ENCODE measurements at places on chromosomes 12 and 14. TPM values are rescaled to one million over a fixed set of nuclear protein-coding genes. Genes with fewer than 3 reads are reported as not detected.

Gene GPR84
- polyA plus RNA-seq: 5.6 TPM

GRCh38 chr12:19121449-19122018 is 8.0 kb upstream of the PLEKHA5 start:
- no peak for DNase-seq
- H3K4me3 ChIP-seq: no peak overlapping the region
- H3K4me1 ChIP-seq: no peaks in the 10 kb centered on the region
- no peak overlapping the region for H3K27ac ChIP-seq
- H3K27me3 ChIP-seq: no peaks in the 10 kb centered on the region

GRCh38 chr12:29533815-29534489 is 36.5 kb upstream of the OVCH1 start:
- H3K27me3 ChIP-seq: no peaks in the 10 kb centered on the region
- H3K36me3 ChIP-seq: no peaks in the 10 kb centered on the region
- H3K4me3 ChIP-seq: no peak overlapping the region

Gene CACNA2D4
- polyA plus RNA-seq: 98.1 TPM

Gene MIA2
- polyA plus RNA-seq: 20.0 TPM

- no peak for DNase-seq
- H3K27ac ChIP-seq: no peak overlapping the region
- no peak overlapping the region for H3K4me3 ChIP-seq
- H3K4me1 ChIP-seq: peaks cover 4% of the 10 kb centered on the region
- no peaks in the 10 kb centered on the region for H3K27me3 ChIP-seq
- peaks cover 59% of the 10 kb centered on the region for H3K36me3 ChIP-seq
Observed at GRCh38 chr12:131902332-131903241, 8.2 kb downstream of the ULK1 start.

GRCh38 chr12:32270818-32271710 is 128.3 kb upstream of the FGD4 start:
- no peak overlapping the region for H3K27ac ChIP-seq
- no peaks in the 10 kb centered on the region for H3K4me1 ChIP-seq
- H3K36me3 ChIP-seq: no peaks in the 10 kb centered on the region
- H3K27me3 ChIP-seq: no peaks in the 10 kb centered on the region
- DNase-seq: no peak
- H3K4me3 ChIP-seq: no peak overlapping the region

Gene TRIM9
- not detected for polyA plus RNA-seq

Gene STXBP6
- polyA plus RNA-seq: 0.08 TPM

DNA sequence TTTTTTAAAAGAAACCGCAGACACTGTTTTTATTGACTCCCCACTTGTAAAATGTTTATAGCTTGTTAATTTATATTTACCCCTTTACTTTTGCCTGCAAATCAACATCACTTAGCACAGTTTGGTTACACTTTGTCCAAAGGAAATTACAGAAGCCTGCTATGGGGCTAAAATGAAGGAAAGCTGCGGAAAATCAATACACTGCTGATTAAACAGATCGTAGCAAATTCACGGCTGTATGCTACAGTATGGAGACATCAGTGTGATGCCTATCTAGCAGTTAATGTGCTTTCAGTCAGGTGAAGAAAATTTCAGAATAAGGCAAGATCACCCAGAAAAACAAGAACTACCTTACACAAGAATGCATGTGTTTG is 110.0 kb downstream of the FOXG1 start:
- no peaks in the 10 kb centered on the region for H3K36me3 ChIP-seq
- H3K27ac ChIP-seq: no peak overlapping the region
- no peaks in the 10 kb centered on the region for H3K4me1 ChIP-seq
- no peak for DNase-seq
- H3K27me3 ChIP-seq: no peaks in the 10 kb centered on the region
- H3K4me3 ChIP-seq: no peak overlapping the region

DNA sequence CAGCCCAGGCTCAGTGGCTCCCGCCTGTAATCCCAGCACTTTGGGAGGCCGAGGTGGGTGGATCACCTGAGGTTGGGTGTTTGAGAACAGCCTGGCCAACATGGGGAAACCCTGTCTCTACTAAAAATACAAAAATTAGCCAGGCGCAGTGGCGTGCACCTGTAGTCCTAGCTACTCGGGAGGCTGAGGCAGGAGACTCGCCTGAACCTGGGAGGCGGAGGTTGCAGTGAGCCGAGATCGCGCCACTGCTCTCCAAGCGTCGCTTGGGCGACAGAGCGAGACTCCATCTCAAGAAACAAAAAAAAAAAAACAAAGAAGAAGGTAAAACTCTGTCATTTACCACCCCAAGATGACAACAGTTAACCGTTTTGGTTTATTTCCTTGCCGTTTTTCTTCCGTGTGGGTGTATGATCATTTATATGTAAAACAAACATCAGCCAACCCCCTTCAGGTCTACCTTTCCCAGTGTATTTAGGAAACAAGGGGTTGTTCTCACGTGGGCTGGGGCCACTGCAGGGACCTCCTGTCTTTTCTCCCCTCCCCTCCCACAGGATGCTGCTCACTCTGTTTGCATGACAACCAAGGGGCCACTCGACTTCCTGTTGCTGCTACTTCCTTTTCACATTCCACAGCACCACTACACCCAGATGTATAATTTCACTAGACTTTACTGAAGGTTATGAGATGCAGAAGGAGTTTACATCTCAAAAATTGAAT is 13.6 kb downstream of the TTC9 start:
- H3K27me3 ChIP-seq: no peaks in the 10 kb centered on the region
- H3K27ac ChIP-seq: peak overlapping the region; percentile 80
- H3K36me3 ChIP-seq: no peaks in the 10 kb centered on the region
- peak overlapping the region; percentile 20 for H3K4me3 ChIP-seq
- H3K4me1 ChIP-seq: peaks cover 54% of the 10 kb centered on the region

GRCh38 chr12:4283512-4284255 is 10.1 kb downstream of the CCND2 start:
- no peaks in the 10 kb centered on the region for H3K27me3 ChIP-seq
- no peak for DNase-seq
- no peak overlapping the region for H3K4me3 ChIP-seq
- H3K36me3 ChIP-seq: peaks cover 27% of the 10 kb centered on the region
- no peak overlapping the region for H3K27ac ChIP-seq
- peaks cover 51% of the 10 kb centered on the region for H3K4me1 ChIP-seq

DNA sequence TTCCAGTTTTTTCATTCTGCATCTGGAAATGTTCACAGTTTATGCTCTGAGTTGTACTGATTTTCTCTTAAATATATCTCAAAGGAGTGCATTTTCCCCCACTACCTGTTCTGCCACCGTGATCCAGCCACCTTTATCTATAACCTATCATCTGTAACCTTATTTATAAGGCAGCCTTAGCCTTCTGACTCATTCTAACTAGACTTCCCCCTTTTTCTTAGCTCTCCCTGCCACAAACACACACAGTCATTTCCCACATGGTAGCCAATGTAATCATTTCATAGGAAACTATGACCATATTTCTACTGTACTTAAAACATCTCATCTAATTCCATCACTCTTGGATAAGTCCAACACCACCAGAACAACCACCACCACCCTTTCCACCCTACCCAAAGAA is 10.8 kb upstream of the GYS2 start:
- no peaks in the 10 kb centered on the region for H3K27me3 ChIP-seq
- H3K4me3 ChIP-seq: no peak overlapping the region
- peak; percentile 65 for DNase-seq
- no peaks in the 10 kb centered on the region for H3K36me3 ChIP-seq
- peaks cover 30% of the 10 kb centered on the region for H3K4me1 ChIP-seq

DNA sequence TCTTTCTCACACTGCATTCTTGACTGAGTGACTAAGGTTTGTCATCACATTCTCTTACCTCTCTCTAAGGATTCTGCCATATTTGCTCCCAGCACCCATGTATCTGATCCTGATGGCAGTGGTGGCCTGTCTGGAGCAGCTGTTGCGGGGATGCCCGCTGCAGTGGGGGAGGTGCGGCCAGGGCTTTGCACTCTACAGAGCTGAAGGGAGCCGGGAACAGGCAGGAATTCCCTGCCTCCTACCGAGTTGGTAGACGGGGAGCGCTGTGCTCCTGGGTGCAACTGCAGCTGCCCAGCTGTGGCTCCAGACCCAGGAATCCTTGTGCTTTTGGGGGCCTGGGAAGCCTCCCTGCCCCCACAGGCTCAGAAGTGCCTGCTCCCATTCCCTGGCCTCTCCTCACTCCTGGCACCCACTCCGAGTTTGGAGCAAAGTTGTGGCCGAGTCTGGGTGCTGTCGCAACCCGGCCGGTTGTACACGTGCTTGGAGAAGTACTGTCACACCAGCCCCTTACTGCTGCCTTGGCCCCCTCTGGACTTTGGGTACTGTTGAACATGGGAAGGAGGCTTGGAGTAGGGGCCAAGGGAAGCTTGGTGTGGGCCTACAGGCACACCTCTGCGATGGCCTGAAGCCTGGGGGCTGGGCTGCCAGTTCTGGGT is 106.9 kb upstream of the OR4E1 start:
- H3K27ac ChIP-seq: no peak overlapping the region
- H3K36me3 ChIP-seq: no peaks in the 10 kb centered on the region
- H3K4me1 ChIP-seq: no peaks in the 10 kb centered on the region
- H3K4me3 ChIP-seq: no peak overlapping the region
- H3K27me3 ChIP-seq: no peaks in the 10 kb centered on the region
- DNase-seq: no peak

Gene MSRB3
- polyA plus RNA-seq: 1.1 TPM

GRCh38 chr14:38079268-38079667 is 128.4 kb upstream of the SSTR1 start:
- H3K27me3 ChIP-seq: no peaks in the 10 kb centered on the region
- no peak overlapping the region for H3K4me3 ChIP-seq
- H3K27ac ChIP-seq: no peak overlapping the region
- no peaks in the 10 kb centered on the region for H3K36me3 ChIP-seq
- H3K4me1 ChIP-seq: peaks cover 9% of the 10 kb centered on the region
- peak; percentile 28 for DNase-seq

DNA sequence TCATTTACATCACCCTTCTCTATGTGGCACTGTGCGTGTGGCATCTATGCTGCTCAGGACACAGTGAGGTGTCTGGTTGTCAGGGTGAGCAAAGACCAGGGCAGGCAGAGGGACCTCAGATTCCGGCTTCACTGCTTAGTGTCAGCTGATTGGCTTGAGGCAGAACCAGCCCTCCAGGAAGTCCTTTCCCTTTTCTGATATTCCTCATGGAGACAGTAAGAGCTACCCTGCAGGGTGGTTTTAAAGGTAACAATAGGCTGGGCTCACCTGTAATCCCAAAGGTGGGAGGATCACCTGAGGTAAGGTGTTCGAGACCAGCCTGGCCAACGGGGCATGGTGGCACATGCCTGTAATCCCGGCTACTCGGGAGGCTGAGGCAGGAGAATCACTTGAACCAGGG is 129.3 kb upstream of the AMIGO2 start:
- no peaks in the 10 kb centered on the region for H3K27me3 ChIP-seq
- peaks cover 41% of the 10 kb centered on the region for H3K4me1 ChIP-seq
- no peak for DNase-seq
- H3K36me3 ChIP-seq: peaks cover 13% of the 10 kb centered on the region
- no peak overlapping the region for H3K27ac ChIP-seq

Gene WSB2
- 36.3 TPM for polyA plus RNA-seq

Gene C12orf50
- not detected for polyA plus RNA-seq

DNA sequence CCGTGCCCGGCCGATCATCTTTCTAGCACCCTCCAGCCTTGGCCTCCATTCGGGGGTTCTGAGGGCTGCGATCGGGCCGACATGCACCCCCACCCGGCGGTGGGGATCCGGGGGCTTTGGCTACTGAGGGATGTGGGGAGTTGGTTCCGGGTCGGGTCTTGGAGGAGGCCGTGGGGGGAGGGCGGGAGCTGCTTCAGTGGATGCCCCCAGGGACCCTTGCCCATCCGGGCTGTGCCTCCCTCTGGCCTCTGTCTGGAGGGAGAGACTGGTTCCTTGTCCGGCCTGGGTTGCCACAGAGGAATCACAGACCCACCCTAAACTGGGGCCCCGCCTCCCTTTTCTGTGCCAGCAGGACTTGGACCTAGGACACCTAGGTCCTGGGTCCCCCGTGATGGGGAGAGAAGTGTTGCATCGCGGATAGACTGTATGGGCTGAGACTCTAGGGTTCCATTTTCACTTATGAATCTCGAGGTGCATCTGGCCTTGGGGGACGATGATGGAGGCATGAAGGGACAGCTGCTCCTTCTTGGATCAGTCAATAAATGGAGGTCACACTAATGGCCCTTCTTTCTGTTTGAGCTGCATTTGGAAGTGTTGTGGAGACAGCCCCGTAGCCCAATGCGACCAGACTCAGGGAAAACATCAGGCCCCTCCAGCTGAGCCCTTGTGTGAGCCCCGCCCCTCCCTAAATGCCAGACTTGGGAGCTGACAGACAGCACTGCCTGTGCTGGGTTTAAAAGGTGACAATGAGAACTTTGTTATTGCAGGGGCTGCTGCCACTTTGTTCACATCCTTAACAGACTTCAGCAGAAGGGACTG is 577 bp downstream of the DTX3 start:
- DNase-seq: no peak
- peaks cover 21% of the 10 kb centered on the region for H3K36me3 ChIP-seq
- peak overlapping the region; percentile 25 for H3K4me3 ChIP-seq
- peaks cover 9% of the 10 kb centered on the region for H3K4me1 ChIP-seq
- peaks cover 50% of the 10 kb centered on the region for H3K27me3 ChIP-seq
- H3K27ac ChIP-seq: no peak overlapping the region

GRCh38 chr12:106956048-106956578 is 406 bp downstream of the TMEM263 start:
- H3K27me3 ChIP-seq: peaks cover 31% of the 10 kb centered on the region
- peak overlapping the region; percentile 45 for H3K4me3 ChIP-seq
- DNase-seq: peak; percentile 9
- peak overlapping the region; percentile 0 for H3K27ac ChIP-seq

Gene SNAPC1
- polyA plus RNA-seq: 2.1 TPM

DNA sequence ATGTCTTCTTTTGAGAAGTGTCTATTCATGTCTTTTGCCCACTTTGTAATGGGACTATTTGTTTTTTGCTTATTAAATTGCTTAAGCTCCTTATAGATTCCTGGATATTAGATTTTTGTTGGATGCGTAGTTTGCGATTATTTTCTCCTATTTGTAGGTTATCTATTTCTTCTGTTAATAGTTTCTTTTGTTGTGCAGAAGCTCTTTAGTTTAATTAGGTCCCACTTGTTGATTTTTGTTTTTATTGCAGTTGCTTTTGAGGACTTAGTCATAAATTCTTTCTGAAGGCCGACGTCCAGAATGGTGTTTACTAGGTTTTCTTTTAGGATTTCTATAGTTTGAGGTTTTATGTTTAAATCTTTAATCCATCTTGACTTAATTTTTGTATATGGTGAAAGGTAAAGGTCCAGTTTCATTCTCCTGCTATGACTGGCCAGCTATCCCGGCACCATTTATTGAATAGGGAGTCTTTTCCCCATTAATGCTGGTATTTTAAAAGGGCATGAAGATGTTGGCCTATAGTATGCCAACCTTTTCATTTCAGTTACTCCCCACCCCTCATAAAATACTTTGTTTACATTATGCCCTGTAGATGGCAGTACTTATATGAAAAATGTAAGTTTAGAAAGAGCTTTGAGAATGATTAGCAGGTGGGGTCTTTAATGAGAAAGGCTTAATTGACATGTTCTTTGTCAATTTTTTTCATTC is 62.9 kb upstream of the PSMA6 start:
- peak; percentile 11 for DNase-seq
- no peak overlapping the region for H3K4me3 ChIP-seq
- peaks cover 26% of the 10 kb centered on the region for H3K4me1 ChIP-seq
- no peak overlapping the region for H3K27ac ChIP-seq

Data from CD14-positive monocyte (primary cell).